ENCODE measurements at places on chromosomes 2 and 18.

- no peak for DNase-seq
Observed at GRCh38 chr18:13576598-13576997, 149.8 kb downstream of the FAM210A start.

- no peak for DNase-seq
Observed at GRCh38 chr2:102050854-102051391, 59.2 kb downstream of the IL1R2 start.

GRCh38 chr2:188808947-188809355, 165.2 kb upstream of the COL3A1 start:
- no peak for DNase-seq

DNA sequence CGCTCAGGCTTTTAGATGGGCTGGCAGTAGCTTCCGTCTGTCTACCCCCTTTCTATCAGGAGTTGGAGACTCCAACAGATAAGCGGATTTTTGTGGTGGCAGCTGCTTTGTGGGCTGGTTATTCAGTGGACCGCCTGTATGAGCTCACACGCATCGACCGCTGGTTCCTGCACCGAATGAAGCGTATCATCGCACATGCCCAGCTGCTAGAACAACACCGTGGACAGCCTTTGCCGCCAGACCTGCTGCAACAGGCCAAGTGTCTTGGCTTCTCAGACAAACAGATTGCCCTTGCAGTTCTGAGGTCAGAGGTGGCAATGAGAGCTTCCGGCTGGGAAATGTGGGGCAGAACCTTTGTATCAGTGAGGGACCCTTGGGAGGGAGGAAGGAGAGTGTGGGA, 14.8 kb downstream of the CAD start:
- no peak for DNase-seq

DNA sequence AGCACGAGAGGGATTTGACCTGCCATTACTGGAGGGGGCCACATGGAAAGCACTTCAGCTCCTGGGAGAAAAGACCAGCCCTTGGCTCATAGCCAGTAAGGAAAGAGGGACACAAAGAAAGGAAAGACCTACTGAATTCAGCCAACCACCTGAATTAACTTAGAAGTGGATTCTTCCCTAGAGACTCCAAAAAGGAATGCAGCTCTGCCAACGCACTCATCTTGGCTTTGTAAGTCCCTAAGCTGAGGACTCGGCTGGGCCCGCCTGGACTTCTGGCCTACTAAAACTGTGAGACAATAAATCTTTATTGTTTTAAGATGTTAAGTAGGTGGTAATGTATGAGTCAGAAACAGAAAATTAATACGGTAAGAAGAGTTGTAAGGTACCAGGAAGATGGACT, 11.5 kb downstream of the ATF2 start:
- no peak for DNase-seq

- DNase-seq, result no peak
Observed at GRCh38 chr2:57429831-57430230, 616.8 kb upstream of the VRK2 start.

DNA sequence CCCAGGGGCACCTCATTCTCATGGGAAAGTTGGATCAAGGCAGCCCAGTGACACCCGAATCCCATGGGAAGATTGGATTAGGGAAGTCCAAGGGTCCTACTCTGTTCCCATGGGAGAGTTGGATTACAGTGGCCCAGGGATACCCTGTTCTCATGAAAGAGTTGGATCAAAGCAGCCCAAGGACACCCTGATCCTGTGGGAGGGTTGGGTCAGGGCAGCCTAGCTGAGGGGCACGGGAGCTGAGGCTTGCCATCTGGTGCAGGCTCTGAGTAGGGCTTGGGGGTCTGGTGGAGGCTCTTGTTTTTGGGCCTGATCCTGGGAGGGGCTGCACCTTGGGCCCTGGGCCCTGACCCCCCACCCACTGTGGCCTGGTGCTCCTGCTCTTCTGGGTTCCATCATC, 87.1 kb downstream of the ACKR3 start:
- DNase-seq, result no peak

GRCh38 chr2:151713291-151713903, 20.9 kb downstream of the NEB start:
- DNase-seq, result no peak
